ENCODE measurements at places on chromosomes 5 and 9.

GRCh38 chr9:72565535-72565934, 44.1 kb downstream of the TMC1 start:
- DNase-seq: no peak

DNA sequence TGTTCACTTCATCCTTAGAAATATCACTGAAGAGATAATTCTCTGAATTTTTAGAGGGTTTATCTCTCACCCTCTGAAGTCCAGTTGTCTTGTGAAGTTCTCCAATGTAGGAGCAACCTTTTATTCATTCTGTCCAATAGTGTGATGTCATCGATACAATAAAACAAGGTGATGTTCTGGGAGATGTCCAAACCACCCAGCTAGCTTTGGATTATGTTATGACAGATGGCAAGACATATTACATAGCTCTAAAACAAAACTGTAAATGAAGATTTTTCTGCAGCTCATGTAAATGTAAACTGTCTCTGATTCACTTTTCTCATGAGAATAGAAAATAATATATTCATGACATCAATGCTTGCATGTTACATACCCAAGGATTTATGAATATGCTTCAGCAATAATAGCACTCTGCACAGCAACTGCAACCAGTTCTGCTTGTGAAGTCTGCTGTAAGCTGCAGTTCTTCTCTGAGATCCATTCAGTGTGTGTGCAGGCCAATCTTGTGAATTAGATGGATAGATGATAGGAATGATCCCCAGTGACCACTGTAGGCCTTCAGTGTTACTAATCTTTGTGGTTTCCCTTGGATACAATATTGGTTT, 172.6 kb upstream of the CDH12 start:
- DNase-seq: no peak

DNA sequence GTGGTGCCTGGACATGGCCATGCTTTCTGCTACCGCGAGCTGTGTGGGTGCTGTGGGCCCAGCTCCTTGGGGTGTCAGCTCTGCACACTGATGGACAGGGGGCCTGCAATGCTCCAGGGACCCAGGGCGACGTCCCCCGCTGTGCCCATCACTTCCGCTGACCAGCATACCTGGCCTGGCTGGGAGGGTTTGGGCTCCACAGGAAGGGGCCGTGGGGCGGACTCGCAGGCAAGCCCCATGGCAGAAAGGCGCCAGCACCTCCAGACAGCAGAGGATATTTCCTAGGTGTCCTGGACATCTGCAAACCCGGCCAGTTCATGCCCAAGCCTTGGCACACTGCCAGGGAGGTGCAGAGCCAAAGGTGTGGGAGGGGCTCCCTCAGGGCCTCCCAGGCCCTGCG, 295.8 kb upstream of the IRX4 start:
- DNase-seq: no peak

- no peak for DNase-seq
These were observed 606.3 kb upstream of the ITGA1 start for GRCh38 chr5:52181403-52181802.

DNA sequence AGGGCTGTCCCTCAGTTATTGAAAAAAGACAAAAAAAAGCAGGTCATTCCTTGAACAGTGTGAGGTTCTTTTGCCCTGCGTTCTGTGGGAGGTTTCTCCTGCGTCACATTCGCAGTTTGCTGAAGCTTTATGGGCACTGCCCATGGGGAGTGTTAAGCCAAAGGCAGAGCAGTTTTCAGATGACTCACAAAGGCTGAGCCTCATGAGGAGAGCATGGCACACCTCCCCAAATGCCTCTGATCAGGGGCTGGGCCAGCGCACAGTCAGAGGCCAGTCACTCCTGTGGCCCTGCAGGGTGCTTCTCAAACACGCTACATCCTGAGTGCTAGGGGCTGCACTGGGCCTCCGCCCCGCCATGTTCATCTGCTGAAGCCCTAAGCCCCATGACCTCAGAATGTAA, 38.4 kb downstream of the IRX1 start:
- no peak for DNase-seq

DNA sequence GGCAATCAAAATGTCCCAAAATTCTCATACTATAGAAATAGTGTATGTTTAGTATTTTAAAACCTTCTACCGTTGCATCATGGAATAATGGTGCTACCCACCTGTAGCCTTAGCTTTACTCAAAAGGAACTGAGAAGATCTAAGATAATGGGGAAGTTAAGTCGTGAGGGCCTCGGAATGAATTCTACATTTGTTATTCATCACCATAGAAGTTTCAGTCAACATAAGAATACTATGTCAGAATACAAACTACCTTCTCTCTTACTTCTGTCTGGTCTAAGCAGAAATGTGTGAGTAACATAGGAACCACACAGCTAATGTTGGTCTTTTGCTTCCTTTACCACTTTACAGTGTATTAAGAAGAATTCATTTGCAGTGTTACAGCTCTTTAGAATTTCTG, 43.2 kb downstream of the RFK start:
- DNase-seq: no peak
